ENCODE measurements at places on chromosomes 16 and 17. TPM values are rescaled to one million over a fixed set of nuclear protein-coding genes. Genes with fewer than 3 reads are reported as not detected.
A peak's percentile ranks its signal among the peaks of the same experiment; 100 is the strongest.

GRCh38 chr16:8725513-8726178 lies 51.2 kb downstream of the ABAT start:
- no peaks in the 10 kb centered on the region for H3K27me3 ChIP-seq
- H3K36me3 ChIP-seq = no peaks in the 10 kb centered on the region
- peak; percentile 26 for DNase-seq
- no peaks in the 10 kb centered on the region for H3K4me1 ChIP-seq
- no peak overlapping the region for H3K4me3 ChIP-seq

DNA sequence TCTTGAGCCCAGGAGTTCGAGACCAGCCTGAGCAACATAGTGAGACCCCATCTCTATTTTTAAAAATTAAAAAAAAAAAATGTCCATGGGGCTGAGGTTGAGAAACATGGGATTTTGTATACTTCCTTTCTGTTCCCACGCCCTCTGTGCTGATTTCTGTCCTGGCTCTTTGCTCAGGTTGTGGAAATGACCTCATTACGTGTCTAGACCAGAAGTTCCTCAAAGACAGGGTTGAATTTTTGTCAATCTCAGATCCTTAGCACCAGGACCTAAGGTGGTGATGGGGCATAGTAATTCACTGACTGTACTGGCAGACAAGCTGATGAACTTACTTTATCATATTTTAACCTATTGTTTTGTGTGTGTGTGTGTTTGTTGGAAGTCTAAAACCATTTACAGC lies 11.2 kb upstream of the HNF1B start:
- peaks cover 7% of the 10 kb centered on the region for H3K27me3 ChIP-seq
- DNase-seq = no peak

GRCh38 chr16:70551788-70552187 lies 28.2 kb downstream of the SF3B3 start:
- H3K36me3 ChIP-seq = peaks cover 81% of the 10 kb centered on the region
- no peaks in the 10 kb centered on the region for H3K27me3 ChIP-seq
- H3K4me1 ChIP-seq = no peaks in the 10 kb centered on the region
- H3K27ac ChIP-seq = no peak overlapping the region

DNA sequence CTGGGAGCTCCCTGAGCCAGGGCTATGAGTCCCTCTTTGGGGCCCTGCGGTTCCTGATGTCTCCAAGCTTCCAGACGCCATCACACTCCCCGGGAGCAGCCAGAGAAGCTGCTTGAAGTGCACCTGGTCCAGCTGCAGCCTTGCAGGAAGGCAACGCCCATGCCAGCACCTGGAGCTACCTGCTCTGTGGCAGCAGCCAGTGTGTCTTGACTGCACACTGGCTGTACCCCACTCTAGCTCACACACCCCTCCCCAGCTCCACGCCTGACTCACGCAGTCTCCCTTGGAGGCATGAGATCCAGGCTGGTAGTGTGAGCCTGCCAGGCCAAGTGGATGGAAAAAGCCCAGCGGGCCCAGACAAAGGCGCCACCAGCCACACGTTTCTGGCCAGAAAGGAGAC lies 63.3 kb downstream of the USP32 start:
- no peak for DNase-seq
- H3K36me3 ChIP-seq = no peaks in the 10 kb centered on the region

DNA sequence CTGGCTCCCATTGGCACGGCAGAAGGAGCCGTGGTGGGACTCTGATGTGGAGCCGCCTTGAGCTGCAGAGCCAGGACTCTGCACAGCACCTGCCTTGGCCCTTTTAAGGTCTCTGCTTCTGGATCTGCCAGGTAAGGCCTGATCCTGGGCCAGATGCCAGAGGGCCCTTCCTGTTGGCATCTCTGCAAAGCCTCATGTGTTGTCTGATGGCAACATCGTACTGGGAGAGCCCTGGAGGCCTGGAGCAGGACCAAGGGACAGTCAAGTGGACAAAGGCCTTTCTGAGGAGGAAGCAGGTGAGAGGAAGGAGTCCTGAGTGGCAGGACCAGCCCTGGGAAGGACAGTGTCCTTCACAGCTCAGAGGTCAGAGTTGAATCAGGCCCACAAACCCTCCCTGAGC lies 26.1 kb downstream of the SOCS1 start:
- peaks cover 8% of the 10 kb centered on the region for H3K4me1 ChIP-seq
- H3K27ac ChIP-seq = no peak overlapping the region
- H3K4me3 ChIP-seq = no peak overlapping the region
- no peak for DNase-seq
- H3K36me3 ChIP-seq = no peaks in the 10 kb centered on the region

DNA sequence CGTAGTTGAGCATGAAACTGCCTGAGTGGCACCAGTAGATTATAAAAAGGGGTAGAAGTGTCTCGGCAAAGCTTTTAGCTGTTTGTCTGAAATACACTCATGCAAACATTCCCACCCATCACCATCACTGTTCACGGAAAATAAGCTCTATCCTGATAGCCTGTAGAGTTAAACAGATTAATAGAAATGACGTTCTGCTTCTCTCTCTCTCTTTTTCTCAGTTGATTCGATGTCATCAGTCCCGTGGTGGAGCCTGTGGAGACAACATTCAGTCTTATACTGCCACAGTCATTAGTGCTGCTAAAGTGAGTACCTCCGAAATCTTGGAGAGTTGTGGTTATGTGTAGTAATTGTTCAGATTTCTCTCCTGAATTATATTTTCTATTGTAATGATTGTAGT lies 224.7 kb downstream of the BCAS3 start:
- H3K27me3 ChIP-seq = no peaks in the 10 kb centered on the region
- no peaks in the 10 kb centered on the region for H3K4me1 ChIP-seq
- H3K4me3 ChIP-seq = no peak overlapping the region
- DNase-seq = no peak
- no peaks in the 10 kb centered on the region for H3K36me3 ChIP-seq

- H3K36me3 ChIP-seq = no peaks in the 10 kb centered on the region
- H3K27ac ChIP-seq = no peak overlapping the region
- no peak for DNase-seq
- no peaks in the 10 kb centered on the region for H3K4me1 ChIP-seq
- no peaks in the 10 kb centered on the region for H3K27me3 ChIP-seq
Measured at GRCh38 chr16:56793492-56793891, 63.6 kb downstream of the NUP93 start.

GRCh38 chr16:21964353-21964752 lies 11.2 kb downstream of the UQCRC2 start:
- DNase-seq = no peak
- H3K27me3 ChIP-seq = no peaks in the 10 kb centered on the region
- no peak overlapping the region for H3K4me3 ChIP-seq
- H3K36me3 ChIP-seq = peaks cover 30% of the 10 kb centered on the region

DNA sequence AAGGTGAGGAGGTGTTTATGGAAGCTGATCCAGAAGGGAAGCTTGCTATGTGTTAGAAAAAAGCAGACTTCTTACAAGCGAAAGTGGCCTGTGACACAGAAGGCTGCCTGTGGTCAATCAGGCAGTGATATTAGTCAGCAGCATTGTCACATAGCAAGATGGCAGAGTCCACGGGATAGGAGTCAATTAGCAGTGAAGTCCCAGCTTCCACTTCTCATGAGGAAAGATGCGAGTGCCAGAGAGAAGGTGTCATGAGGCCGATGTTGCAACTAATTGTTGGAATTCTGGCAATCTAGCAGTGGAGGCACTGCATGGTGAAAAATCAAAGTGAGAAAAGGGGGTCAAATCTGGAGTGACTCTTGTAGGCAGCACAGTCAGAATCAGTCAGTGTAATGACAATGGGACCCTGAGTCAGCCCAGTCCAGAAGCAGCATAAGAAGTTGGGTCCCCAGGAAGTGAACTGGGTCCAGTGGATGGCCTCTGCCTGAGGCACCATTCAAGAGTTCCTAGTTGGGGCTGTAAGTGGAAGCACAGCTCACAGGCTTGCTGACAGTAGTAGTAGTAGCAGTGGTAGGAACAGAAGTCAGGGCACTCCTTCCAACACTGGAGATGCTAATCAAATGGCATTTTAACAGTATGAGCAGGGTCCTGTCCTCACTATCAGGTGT lies 85.1 kb downstream of the TNFRSF13B start:
- H3K4me3 ChIP-seq = no peak overlapping the region
- no peaks in the 10 kb centered on the region for H3K27me3 ChIP-seq
- no peak overlapping the region for H3K27ac ChIP-seq
- no peak for DNase-seq
- H3K36me3 ChIP-seq = no peaks in the 10 kb centered on the region

GRCh38 chr17:75315541-75316243 lies 26.5 kb upstream of the SLC25A19 start:
- no peak overlapping the region for H3K27ac ChIP-seq
- DNase-seq = no peak
- H3K4me1 ChIP-seq = no peaks in the 10 kb centered on the region
- peaks cover 5% of the 10 kb centered on the region for H3K36me3 ChIP-seq

DNA sequence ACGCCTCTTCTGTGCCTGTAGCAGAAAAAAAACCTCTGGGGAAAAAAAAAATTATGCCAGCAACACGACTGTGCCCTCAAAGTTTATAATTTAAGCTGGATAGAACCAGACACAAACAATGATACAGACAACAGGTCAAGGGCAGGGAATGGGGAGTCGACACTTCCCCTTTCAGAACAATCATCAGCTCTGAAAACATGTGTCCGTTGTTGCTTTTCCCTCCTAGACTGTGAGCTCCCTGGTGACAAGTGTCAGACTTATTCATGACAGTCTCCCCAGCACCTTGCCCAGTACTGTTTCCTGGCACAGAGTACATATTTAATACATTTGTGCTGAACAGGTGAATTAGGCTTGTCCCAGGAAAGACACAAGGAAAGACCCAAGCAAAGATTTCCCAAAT lies 178.3 kb downstream of the SOX9 start:
- H3K27ac ChIP-seq = no peak overlapping the region
- H3K27me3 ChIP-seq = no peaks in the 10 kb centered on the region
- no peaks in the 10 kb centered on the region for H3K4me1 ChIP-seq
- no peak overlapping the region for H3K4me3 ChIP-seq
- no peaks in the 10 kb centered on the region for H3K36me3 ChIP-seq

- H3K4me3 ChIP-seq = no peak overlapping the region
- no peaks in the 10 kb centered on the region for H3K27me3 ChIP-seq
- H3K27ac ChIP-seq = no peak overlapping the region
- H3K36me3 ChIP-seq = peaks cover 98% of the 10 kb centered on the region
Measured at GRCh38 chr16:67137605-67138004, 13.2 kb downstream of the B3GNT9 start.

DNA sequence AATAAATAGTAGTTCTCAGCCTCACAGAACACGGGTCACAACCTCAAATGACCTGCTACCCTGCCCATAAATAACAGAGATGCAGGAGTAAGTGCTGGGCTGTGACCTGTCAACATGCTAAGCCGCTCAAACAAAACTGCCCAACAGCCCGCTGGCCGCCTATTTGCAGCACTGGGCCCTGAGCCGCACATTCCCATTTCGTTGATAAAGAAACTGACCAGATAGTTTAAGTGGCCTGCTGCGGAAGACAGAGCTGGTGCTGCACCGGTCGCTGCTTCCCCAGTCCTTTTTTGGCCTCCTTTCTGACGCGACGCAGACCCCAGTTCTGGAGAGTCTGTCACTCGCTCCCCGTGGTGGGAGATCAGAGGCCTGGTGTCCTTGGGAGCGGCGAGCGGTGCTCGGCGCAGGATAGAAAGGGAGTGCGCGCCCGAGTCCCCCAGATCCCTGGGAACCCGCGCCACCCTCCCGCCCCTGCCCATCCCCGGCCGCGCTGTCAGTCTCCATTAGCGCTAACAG lies 349 bp upstream of the SLC6A2 start:
- no peak overlapping the region for H3K27ac ChIP-seq

Gene HOXB8
- polyA plus RNA-seq = 2.1 TPM

Gene MMP15
- polyA plus RNA-seq = 13.4 TPM

Gene MPG
- 72.5 TPM for polyA plus RNA-seq

Gene SLC12A4
- polyA plus RNA-seq = 3.0 TPM

Gene RSKR
- polyA plus RNA-seq = not detected

Gene ELMO3
- polyA plus RNA-seq = 31.8 TPM
